ENCODE measurements at places on chromosomes 2 and 18. TPM values are rescaled to one million over a fixed set of nuclear protein-coding genes. Genes with fewer than 3 reads are reported as not detected.
A peak's percentile ranks its signal among the peaks of the same experiment; 100 is the strongest.

- no peaks in the 10 kb centered on the region for H3K27me3 ChIP-seq
- no peak for DNase-seq
- H3K27ac ChIP-seq, result no peak overlapping the region
- no peaks in the 10 kb centered on the region for H3K36me3 ChIP-seq
These were observed 22.8 kb downstream of the ARHGAP28 start for GRCh38 chr18:6752202-6752860.

GRCh38 chr18:59555995-59556659 lies 141.1 kb downstream of the CCBE1 start:
- H3K4me1 ChIP-seq, result no peaks in the 10 kb centered on the region
- H3K36me3 ChIP-seq, result no peaks in the 10 kb centered on the region
- no peak overlapping the region for H3K4me3 ChIP-seq
- H3K27ac ChIP-seq, result no peak overlapping the region

DNA sequence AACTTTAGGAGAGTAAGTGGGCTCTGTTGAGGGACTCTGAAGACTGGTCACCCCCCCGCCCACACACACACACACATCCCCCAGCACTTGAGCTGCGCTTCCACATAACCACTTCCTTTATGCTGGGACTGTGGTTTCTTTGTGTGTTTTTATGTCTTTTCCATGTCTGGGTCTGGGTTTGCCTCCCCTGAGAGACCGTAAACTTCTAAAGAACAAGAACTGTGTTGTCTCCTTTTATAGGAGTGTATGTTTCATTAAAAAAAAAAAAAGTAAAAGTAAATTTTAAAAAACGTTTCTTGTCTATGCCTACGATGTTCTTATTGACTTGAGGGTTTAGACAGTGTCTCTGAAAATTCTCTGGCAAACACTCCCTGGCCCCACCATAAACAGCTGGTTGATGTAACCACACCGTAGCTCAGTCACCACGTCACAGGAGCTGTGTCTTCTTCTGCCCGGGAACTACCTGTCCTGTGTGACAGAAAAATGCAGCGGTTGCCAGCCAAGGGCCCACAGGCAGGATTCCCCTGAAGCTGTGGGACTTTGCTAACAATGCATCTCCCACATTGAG lies 68.0 kb downstream of the KLHL29 start:
- no peak overlapping the region for H3K4me3 ChIP-seq
- peak; percentile 24 for DNase-seq
- peak overlapping the region; percentile 54 for H3K27ac ChIP-seq
- peaks cover 35% of the 10 kb centered on the region for H3K27me3 ChIP-seq
- no peaks in the 10 kb centered on the region for H3K36me3 ChIP-seq
- H3K4me1 ChIP-seq, result peaks cover 31% of the 10 kb centered on the region

DNA sequence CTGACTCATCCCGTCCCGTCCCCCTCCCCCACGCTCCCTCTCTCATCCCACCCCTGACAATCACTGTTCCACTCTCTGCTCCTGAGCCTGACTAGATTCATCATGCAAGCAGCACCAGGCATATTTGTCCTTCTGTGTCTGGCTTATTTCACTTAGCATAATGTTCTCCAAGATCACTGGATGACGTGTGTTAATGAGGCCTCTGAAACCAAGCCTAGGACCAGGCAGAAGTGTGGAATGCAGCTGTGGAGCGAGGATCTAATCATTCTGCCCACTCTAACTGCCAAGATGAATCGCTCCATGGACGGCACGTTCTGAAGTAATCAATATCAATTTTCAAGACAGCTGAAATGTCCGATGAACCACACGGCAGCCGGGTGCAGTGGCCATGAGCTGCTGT lies 122.4 kb upstream of the ZNF236 start:
- H3K4me3 ChIP-seq, result no peak overlapping the region
- peaks cover 53% of the 10 kb centered on the region for H3K27me3 ChIP-seq
- no peak for DNase-seq
- H3K27ac ChIP-seq, result no peak overlapping the region
- peaks cover 3% of the 10 kb centered on the region for H3K4me1 ChIP-seq

GRCh38 chr2:143398781-143399180 lies 269.6 kb downstream of the ARHGAP15 start:
- peaks cover 25% of the 10 kb centered on the region for H3K4me1 ChIP-seq
- H3K4me3 ChIP-seq, result no peak overlapping the region

DNA sequence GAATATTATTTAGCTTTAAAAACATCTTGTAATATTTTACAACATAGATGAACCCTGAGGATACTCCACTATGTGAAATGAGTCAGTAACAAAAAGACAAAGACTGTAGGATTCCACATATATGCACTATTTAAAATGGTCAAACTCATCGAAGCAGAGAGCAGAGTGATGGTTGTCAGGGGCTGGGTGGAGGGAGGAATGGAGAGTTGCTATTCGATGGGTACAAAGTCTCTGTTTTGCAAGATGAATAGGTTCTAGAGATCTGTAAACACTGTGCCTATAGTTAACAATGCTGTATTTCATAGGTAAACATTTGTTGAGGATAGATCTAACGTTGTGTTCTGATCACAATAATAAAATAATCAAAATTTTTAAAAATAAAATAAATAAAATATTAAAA lies 1675.9 kb upstream of the CELF4 start:
- H3K27ac ChIP-seq, result no peak overlapping the region
- H3K4me1 ChIP-seq, result no peaks in the 10 kb centered on the region
- H3K4me3 ChIP-seq, result no peak overlapping the region
- no peak for DNase-seq

GRCh38 chr18:22344908-22345670 lies 72.6 kb downstream of the CTAGE1 start:
- DNase-seq, result no peak
- peaks cover 35% of the 10 kb centered on the region for H3K27me3 ChIP-seq
- peak overlapping the region; percentile 65 for H3K27ac ChIP-seq

DNA sequence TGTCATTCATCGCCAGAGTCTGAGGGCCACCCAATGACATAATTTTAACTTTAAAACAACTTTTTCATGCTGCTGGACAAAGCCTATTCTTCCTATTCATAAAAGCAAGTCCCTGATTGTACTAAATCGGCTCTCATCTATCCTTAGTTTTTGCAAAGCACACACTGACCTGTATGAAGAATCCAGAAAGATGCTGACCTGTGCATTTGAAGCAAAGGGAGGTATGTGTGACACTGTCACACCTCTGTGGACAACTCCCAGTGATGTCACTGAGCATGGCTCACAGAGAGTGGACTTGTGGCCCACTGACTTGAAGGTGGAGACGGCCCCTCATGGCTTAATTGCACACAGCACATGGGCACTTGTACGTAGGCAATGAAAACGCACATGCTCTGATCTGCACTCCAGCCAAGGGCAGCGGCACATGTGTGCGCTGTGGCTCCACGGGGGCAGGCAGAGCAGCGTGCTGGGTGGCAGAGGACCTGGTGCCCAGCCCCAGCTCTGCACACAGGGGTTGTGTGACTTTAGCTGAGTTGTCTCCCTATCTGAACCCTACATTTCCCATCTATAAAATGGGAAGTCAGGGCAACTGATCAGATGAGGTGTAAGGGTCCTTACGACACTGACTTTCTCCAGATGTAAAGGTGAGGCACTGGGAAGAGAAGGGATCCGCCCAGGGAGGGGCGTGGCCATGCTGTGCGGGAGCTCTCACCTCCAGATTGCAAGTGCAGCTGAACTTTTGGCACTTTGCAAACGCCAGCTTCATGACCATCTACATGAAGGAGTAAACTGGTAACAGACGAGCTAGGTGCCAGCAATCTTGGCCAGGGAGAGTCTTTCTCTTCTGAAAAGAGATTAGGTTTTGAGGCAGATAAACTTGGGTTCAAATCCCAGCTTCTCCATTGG lies 14.3 kb upstream of the ODC1 start:
- no peaks in the 10 kb centered on the region for H3K36me3 ChIP-seq
- H3K4me3 ChIP-seq, result no peak overlapping the region
- H3K4me1 ChIP-seq, result peaks cover 4% of the 10 kb centered on the region
- peaks cover 18% of the 10 kb centered on the region for H3K27me3 ChIP-seq
- no peak overlapping the region for H3K27ac ChIP-seq

- H3K4me3 ChIP-seq, result no peak overlapping the region
- H3K36me3 ChIP-seq, result no peaks in the 10 kb centered on the region
- peaks cover 5% of the 10 kb centered on the region for H3K27me3 ChIP-seq
- DNase-seq, result no peak
These were observed 134.4 kb downstream of the SETBP1 start for GRCh38 chr18:44815108-44815507.

DNA sequence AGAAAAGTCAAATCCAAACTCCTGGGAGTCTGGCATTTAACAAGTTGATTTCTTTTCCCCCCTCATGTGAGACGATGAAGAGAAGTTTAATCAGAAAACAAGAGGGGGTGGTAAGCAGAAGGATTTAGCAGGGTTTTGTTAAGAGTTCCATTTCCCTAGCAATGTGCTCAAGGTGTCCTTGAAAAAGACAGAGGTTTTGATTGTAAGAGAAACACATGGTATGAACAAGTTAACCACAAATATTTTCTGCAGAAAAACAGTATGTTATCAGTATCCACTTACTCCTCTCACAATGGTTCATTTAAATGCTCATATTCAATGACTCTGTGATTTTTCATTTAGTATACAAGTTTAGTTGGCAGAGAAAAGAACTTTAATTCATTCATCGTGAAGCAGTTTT lies 26.8 kb downstream of the LAMA1 start:
- no peak for DNase-seq
- no peaks in the 10 kb centered on the region for H3K27me3 ChIP-seq
- H3K27ac ChIP-seq, result no peak overlapping the region
- no peaks in the 10 kb centered on the region for H3K36me3 ChIP-seq

GRCh38 chr2:57880967-57881366 lies 165.6 kb upstream of the VRK2 start:
- H3K4me1 ChIP-seq, result peaks cover 2% of the 10 kb centered on the region
- no peaks in the 10 kb centered on the region for H3K27me3 ChIP-seq
- no peak overlapping the region for H3K4me3 ChIP-seq
- DNase-seq, result no peak
- H3K27ac ChIP-seq, result no peak overlapping the region

DNA sequence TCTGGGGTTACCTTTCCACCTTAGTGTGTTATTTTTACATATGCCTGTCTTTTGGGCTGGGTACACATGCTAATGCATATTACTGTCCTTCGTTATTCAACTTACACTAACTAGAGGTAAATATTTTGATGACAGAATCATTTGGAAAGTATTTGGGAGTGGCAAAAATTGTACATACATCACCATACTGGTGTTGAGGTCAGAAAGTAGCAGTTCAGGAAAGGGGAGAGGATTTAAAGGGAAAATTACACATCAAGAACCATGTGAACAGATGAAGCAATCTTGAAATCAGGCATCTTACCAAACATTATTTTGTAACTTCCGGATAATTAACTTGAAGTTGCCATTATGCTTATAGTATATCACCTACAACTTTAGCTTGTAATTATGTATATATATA lies 379.7 kb downstream of the RND3 start:
- H3K4me1 ChIP-seq, result no peaks in the 10 kb centered on the region
- no peak overlapping the region for H3K27ac ChIP-seq
- DNase-seq, result no peak
- H3K36me3 ChIP-seq, result no peaks in the 10 kb centered on the region

- no peaks in the 10 kb centered on the region for H3K27me3 ChIP-seq
- no peak for DNase-seq
- H3K36me3 ChIP-seq, result no peaks in the 10 kb centered on the region
- no peaks in the 10 kb centered on the region for H3K4me1 ChIP-seq
- H3K27ac ChIP-seq, result no peak overlapping the region
- H3K4me3 ChIP-seq, result no peak overlapping the region
These were observed 318.1 kb downstream of the ZNF521 start for GRCh38 chr18:25033747-25034471.

- no peaks in the 10 kb centered on the region for H3K27me3 ChIP-seq
- H3K27ac ChIP-seq, result peak overlapping the region; percentile 81
- H3K4me3 ChIP-seq, result peak overlapping the region; percentile 42
- DNase-seq, result peak; percentile 28
- H3K4me1 ChIP-seq, result peaks cover 84% of the 10 kb centered on the region
These were observed 118.6 kb upstream of the EML6 start for GRCh38 chr2:54604871-54605270.

DNA sequence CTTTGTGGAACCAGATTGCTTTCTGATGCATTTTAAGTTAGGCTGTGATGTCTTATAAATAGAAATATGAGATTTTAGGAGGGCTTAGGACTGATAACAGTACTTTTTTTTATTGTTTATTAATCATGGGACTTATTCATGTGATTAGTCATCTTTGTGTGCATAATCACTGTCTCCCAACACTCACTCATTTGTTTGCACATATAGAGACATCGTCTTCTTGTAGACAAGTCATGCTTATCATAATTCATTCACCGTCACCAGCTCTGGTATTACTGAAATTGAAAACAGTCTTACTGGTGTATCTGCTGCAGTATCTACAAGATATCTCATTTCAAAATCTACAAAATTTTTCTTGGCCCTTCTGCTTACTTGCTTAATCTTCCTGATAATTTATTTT lies 45.8 kb downstream of the WDR7 start:
- H3K27me3 ChIP-seq, result no peaks in the 10 kb centered on the region
- H3K27ac ChIP-seq, result no peak overlapping the region
- no peaks in the 10 kb centered on the region for H3K36me3 ChIP-seq
- no peak for DNase-seq
- H3K4me1 ChIP-seq, result no peaks in the 10 kb centered on the region
- no peak overlapping the region for H3K4me3 ChIP-seq

DNA sequence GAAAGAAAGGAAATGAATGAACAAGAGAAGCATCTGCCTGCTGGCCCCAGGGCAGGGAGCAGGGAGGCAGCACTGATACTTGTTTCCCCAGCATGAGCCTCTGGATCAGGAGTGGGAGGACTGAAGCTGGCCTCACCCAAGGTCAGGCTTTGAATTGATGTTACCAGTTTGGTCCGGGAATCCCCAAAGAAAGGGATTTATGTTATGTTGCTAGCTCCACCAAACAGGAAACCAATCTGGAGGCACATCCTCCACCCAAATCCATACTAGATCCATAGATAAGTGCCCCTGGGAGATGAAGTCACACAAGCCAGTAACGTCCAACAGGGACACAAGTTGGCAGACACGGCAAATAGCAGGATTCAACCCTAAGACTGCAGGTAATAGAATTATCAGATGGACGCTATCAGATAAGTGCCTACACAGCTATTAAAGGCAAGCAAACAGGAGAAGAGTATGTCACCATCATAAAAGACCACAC lies 85.9 kb downstream of the MTCL1 start:
- no peaks in the 10 kb centered on the region for H3K36me3 ChIP-seq
- H3K27ac ChIP-seq, result no peak overlapping the region
- peaks cover 12% of the 10 kb centered on the region for H3K4me1 ChIP-seq
- H3K4me3 ChIP-seq, result no peak overlapping the region

GRCh38 chr2:237731663-237732062 lies 66.9 kb upstream of the RBM44 start:
- no peaks in the 10 kb centered on the region for H3K27me3 ChIP-seq
- peak; percentile 58 for DNase-seq
- H3K4me1 ChIP-seq, result peaks cover 34% of the 10 kb centered on the region
- H3K36me3 ChIP-seq, result peaks cover 10% of the 10 kb centered on the region

- peaks cover 18% of the 10 kb centered on the region for H3K36me3 ChIP-seq
- H3K27me3 ChIP-seq, result no peaks in the 10 kb centered on the region
- no peak overlapping the region for H3K27ac ChIP-seq
- DNase-seq, result no peak
These were observed 197.0 kb downstream of the STK39 start for GRCh38 chr2:168050377-168050776.

Gene PDCD1
- 24.3 TPM for total RNA-seq

Gene MAP3K19
- total RNA-seq, result not detected

Gene SERPINB12
- total RNA-seq, result not detected

Gene PCARE
- total RNA-seq, result not detected

Gene TMEM247
- total RNA-seq, result not detected

Gene CMPK2
- total RNA-seq, result 11.8 TPM

Gene UGGT1
- 50.1 TPM for total RNA-seq

Gene ACADL
- not detected for total RNA-seq

Gene GYPC
- 171 TPM for total RNA-seq

Gene ANKRD29
- not detected for total RNA-seq

Gene RMDN2
- total RNA-seq, result 2.8 TPM

Gene KLHL14
- 0.20 TPM for total RNA-seq

Gene SERPINB3
- not detected for total RNA-seq

Gene MORN2
- total RNA-seq, result 9.8 TPM

Gene KIAA2012
- not detected for total RNA-seq

Gene TP53I3
- 1.8 TPM for total RNA-seq

Gene VWC2L
- not detected for total RNA-seq

Gene ELOA2
- not detected for total RNA-seq
